Endodermal cell (in vitro differentiated cells): ENCODE measurements at places on chromosomes 2 and 18. TPM values are rescaled to one million over a fixed set of nuclear protein-coding genes. Genes with fewer than 3 reads are reported as not detected.
A peak's percentile ranks its signal among the peaks of the same experiment; 100 is the strongest.

The AMER3 gene
- total RNA-seq = 0.91 to 1.1 TPM in 2 of 3 replicates, not detected in the other

- no peak for DNase-seq
Measured at GRCh38 chr2:197195518-197195917, 115.1 kb downstream of the ANKRD44 start.

DNA sequence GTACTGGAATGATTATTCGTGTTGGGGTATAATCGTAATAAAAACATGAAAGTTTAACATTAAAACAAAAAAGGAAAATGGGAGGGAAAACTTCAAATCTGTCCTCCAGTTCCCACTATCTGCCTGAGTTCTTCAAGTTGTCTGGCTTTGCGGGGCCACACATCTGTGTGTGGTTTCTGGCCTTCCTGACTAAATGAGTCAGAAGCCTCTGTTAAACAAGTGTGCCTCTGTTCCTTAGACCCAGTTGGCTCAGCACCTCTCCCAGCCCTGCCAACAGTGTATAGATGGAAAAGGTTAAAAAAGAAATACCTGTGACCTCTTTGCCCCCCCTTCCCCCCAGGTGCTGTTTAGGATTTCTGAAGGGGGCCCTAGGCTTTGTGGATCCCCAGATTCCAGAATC lies 30.2 kb downstream of the XDH start:
- no peak for DNase-seq

DNA sequence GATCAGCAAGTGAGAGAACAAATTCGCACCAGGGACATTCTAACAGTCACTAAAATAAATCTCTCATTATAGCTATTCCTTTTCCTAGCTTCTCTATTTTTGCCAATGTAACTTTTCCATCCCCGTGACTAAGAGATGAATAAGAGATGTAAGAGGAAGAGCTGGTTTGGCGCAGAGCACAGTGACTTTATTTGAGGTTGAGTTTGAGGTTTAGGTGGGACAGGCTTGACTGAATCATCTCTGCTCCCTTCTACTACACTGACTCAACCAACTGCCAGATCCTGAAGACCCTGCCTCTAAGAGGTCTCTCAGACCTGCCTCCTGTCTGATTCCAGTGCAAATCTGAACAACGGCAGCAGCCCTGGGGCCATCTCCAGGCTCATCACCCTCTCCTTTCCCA lies 28.0 kb downstream of the RFX8 start:
- DNase-seq = no peak

The BBS5 gene
- total RNA-seq = 5.9 to 7.1 TPM (median 6.5 TPM) in 3 replicates

The DUSP2 gene
- total RNA-seq = 2.1 to 3.4 TPM (median 2.2 TPM) in 3 replicates

GRCh38 chr18:41939326-41939725 lies 15.7 kb upstream of the PIK3C3 start:
- no peak for DNase-seq

The MRO gene
- 0.55 to 1.3 TPM (median 0.95 TPM) in 3 replicates for total RNA-seq

DNA sequence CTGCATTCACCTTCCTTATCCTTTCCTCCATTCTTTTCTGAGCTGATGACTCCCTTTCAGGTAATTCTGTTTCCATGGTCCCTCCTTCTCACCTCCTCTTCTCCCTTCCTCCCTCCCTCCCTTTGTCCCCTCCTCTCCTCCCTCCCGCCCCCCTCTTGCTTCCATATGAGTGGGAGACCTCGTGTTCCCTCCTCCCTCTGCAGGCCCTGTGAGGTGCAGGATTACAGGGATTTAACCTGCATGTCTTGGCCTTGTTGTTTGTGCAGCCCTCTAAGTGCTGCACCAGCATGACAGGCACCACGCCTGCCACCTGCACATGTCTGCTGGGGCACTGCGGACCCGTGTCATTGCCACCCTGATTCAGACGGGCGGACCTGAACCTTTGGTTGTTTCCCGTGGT lies 103.1 kb downstream of the SNTG2 start:
- no peak for DNase-seq

The VWC2L gene
- not detected in 2 replicates for total RNA-seq

DNA sequence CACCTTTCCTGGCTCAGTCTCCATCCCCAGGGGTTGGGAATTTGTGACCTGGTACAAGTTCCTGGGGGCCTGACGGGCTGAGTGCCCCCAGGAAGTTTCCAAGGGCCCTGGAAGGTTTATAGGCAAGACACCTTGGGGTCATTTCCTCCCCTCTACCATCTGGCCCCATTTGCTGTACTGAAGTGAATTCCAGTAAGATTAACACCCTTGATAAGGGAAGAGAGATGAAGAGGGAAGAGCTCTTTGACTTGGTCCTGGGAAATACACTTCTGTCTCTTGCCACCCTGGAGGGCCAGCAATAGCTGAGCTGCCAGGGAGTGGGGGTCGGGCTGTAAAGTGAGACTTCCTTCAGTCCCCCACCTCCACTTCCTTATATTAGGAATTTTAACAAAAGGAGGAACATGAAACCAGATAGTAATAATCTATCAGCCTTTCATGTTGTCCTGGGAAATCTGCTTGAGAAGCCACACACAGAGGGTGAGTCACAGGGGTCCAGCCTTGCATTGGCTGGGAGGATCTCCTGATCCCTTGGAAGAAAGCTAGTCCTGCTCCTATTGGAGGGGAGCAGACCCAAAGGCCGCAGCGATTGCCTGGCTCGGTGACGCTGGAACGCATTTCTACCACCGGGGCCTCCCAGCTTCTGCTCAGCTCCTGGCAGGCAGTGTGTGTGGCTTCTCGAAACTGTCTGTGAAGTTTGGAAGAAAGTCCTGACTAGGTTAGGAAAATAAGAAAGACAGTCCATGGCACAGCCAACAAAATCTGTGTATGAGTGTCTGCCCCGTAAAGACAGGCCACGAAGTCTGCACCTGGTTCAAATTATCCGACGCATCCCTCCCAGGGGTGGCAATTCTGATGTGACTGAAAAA lies 87.3 kb downstream of the ACAA2 start:
- peak; percentile 96 for DNase-seq

- DNase-seq = no peak
Measured at GRCh38 chr18:48785091-48785614, 165.6 kb downstream of the SMAD7 start.

The TCF7L1 gene
- total RNA-seq = 69.4 to 90.6 TPM (median 71.9 TPM) in 3 replicates

DNA sequence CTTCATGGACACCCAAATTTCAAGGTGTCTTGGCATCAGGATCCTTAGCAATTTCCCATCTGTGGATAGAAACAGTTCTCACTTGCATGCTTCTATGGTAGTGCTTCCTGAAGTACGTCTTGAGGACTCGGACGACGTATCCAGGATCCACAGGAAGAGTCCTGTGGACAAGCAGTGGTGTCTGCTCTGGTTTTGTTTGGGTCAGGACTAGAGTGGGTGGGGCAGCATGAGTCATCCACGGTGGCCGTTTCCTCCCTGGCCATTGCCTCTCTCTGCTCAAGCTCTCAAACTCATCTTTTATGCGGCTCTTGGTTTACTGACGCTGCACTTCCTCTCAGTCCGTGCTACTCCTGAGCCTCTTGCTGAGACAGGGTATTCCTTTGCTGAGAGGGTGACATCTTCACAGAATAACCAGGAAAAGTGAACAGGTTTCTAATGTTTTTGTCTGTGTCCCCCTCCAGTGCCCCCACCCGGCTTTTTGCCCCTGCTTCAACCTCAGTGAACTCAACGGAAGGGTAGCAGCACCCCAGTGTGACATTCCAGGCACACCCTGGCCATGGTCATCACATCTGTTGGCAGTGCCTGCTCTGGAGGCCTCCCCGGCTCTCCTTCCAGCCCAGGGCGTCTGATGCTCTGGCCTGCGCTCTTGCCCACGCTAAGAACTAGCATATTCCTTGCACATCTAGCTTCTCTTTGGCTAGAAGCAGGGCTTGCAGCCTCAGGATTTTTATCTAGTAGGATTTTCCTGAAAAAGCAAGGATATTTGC lies 62.2 kb downstream of the ARMC9 start:
- no peak for DNase-seq

The GALNT13 gene
- 7.3 and 9.8 TPM in 2 replicates for total RNA-seq

- no peak for DNase-seq
Measured at GRCh38 chr2:105376789-105377240, 22.0 kb downstream of the FHL2 start.

DNA sequence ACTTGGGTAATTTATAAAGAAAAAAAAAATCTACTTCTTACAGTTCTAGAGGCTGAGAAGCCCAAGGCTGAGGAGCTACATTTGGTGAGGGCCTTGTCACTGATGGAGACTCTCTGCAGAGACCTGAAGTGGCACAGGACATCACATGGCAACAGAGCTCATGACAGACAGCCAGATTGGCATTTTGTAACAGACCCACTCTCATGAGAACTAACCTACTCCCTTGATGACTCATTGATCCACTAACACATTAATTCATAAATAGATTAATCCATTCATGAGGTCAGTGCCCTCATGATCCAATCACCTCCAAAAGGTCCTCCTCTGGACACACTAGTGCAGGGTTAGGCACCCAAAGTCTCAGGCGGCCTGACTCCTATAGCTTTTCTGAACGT lies 318.4 kb downstream of the GULP1 start:
- DNase-seq = no peak

DNA sequence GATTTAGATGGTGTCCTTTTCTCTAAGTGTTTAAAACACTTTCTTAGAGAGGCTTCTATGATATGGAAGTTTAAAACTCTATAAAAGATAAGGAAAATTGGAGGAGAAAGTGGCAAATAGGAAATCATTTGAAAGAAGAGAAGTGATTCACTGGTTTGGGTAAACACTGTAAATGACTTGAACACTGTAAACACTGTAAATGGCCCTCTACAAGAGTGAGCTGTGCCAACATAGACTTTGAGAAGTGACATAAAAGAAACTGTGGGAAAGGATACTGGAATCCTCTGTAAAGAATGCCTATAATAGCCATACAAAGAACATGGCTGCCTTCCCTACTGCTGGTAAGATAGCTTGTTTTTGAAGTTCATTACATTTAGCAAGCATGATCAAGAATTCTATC lies 210.9 kb upstream of the SIX3 start:
- DNase-seq = no peak

DNA sequence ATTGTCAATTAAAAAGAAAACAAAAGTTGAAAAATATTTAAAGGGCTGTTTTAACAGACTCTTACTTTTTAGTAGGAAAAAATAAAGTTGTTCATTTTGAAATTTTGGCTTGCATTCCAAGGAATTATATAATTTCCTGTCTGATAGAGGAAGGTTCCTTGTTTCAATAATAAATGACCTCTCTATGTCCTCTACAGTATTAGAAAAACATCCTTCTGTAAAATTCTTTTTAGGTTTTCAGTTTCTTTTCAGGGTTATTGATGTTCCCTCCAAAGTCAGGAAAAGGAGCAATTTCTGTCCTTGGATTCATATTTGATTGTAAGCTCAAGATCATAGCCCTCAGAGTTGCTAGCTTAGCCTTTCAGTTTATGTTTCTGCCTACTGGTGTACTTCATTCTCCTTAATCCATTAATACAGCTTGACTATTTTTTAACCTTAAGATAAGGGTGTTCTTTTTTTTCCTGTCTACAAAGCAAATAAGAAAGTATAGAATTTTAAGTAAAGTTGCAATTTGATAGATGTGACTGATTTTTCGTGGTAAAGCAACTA lies 125.2 kb upstream of the COL3A1 start:
- no peak for DNase-seq

GRCh38 chr2:26608557-26608956 lies 32.6 kb downstream of the CIB4 start:
- no peak for DNase-seq

The ANKRD29 gene
- 0.73 to 1.4 TPM in 2 of 3 replicates, not detected in the other for total RNA-seq

The MRPS5 gene
- total RNA-seq = 57.9 to 66.4 TPM (median 60.4 TPM) in 3 replicates

The SPIRE1 gene
- 14.2 and 16.8 TPM in 2 replicates for total RNA-seq

The CTAGE1 gene
- not detected in 3 replicates for total RNA-seq

DNA sequence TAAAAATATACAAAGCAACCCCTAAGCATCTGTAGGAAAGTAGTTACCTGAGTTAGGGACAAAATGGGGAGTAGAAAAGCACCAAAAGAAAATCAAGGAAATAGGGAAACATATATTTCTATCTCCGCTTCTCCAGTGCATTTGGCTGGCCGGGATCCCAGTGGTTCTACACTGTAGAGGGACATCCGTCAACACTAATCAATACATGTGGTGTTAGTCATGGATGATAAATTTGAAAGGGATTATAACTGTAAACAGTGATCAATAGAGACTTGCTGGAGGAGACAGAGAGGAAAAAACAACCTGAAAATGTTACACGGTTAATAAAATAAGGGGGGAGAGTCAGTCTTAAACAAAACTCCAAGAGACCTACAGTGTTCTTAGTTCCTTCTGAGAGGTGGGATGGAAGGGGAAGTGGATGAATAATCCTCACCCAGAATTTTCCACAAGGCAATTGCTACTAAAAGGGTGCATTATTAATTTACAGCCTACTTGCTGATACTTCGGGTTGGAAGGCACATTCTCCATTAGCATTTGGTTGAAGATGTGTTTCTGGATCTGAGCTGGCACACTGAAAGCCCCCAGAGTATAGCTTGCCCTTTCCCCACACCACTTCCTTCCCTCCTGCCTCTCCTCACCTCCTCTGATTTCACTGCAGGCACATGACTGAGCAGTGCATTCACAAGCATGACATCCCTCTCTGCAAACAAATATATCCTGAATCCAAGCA lies 530.0 kb downstream of the BCL11A start:
- no peak for DNase-seq

DNA sequence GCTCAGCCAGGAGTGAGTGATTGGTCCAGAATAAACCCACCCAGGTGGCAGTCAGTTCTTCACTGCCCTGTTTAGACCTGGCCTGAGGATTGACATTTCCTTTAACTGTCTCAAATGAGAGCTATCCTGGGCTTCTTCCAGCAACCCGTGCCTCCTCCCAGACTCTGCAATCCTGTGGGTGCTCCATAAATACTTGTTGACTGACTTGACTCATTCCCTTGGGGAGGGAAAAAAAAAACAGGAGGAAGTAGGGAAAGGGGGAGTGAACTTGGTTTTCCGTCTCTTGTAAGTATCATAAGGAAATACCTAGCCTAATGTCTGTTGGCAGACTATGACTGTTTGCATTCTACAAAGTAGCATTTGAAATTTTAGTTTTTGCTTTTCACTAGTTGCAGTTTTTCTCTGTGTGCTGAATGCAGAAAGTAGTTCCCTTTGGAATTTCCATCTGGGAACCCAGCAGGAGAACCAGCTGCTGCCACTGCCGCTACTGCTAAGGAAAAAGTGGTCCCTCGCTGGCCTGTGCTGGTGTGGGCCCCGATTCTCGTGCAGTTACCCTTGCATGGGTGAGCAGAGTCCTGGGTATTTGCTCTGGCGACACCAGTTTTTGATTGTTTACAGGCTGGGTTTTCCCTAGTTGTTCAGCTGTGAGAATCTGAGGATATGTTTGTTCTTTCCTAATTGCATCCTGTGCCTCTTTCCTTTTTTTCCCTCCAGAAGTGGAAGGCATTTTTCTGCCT lies 78.8 kb downstream of the TGOLN2 start:
- no peak for DNase-seq
